Testis (tissue), 5 donors: ENCODE measurements at places on chromosomes 6 and 20. TPM values are rescaled to one million over a fixed set of nuclear protein-coding genes. Genes with fewer than 3 reads are reported as not detected.

DNA sequence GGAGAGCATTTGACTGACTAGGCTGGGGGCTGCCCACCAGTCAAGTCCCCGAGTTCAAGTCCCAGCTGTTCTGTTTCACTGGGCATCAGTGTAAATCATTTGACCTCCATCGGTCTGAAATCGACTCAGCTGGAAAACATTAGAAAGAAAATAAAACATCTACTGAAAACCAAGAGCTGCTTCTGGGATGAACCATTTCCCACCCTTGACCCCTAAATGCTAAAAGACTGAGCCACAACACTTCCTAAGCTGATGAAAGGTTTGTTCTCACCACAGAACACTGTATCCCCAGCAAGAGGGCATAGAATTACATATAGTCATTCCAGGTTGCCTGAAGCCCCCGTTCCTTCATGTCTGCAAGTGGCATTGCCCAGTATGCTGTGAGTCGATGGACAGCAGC is 237.0 kb upstream of the TAB2 start:
- DNase-seq = no peak

HDDC2 gene
- total RNA-seq = 61.3 TPM

PRRC2A gene
- total RNA-seq = 288 TPM

DNA sequence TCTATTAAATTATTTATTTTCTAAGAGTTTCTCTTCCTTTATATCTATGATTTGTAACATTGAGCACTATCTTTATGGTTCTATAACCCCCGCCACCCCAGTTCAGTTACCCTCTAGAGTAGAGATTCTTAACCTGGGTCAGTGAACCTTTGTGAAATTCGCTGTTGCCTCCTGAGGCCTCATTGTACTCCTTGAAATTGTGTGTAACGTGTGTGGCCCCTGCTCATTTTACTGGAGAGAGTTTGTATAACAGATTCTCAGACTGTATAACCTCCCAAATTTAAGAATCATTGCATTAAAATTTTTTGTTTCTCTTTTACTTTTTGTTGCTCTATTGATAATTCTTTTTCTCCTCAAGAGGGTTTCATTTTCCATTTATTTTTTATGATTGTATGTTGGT is 65.3 kb downstream of the ADGRG6 start:
- no peak for DNase-seq

- DNase-seq = peak; percentile 48
Measured at GRCh38 chr20:34954904-34955230, 739 bp downstream of the GSS start.

DNA sequence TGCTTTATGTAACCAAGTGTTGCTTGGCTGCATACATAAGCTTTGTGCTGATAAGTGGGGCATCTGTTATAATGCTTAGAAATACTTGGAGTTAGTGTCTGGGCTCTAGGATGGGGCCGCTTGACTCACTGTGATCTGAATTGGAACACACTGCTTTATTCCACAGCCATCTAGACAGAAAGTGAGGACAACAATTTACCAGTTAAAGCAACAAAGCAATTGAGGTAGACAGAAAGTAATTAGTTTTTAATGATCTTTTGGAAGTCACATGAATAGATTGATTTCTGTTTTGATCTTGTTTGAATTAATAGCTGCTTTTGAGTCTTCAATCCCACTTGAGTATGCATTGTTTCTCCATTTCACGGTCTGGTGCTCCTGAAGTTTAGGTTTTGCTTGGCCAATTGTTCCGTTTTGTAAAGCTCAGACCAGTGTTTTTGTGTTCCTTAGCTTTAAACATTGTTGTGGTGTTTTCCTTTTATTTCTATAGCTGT is 157.5 kb downstream of the TRMT11 start:
- no peak for DNase-seq

GRCh38 chr6:27562027-27562410 is 89.1 kb upstream of the ZNF184 start:
- DNase-seq = no peak

DNA sequence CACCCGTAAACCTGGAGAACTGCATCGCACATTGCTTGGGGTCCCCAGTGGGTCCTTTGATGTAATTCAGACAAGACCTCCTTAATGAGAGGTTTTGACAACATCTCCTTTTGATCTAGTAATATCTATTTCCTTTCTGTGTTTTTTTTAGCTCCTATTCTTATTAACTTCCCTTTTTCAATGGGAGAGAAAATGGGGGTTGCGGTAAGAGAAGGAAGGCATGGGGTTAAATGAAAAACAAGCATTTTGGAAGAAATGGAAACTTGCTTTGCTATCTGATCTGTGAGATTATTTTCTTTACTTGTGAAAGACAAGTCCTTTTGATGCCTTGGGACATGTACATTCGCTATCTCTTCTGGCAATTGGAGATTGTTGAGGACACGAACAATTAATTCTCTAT is 418.6 kb upstream of the MAN1A1 start:
- no peak for DNase-seq

ETV7 gene
- total RNA-seq = 0.68 TPM

GRCh38 chr6:123016431-123017103 is 20.5 kb downstream of the CLVS2 start:
- no peak for DNase-seq

GRCh38 chr20:58742668-58743566 is 50.3 kb downstream of the NPEPL1 start:
- DNase-seq = no peak

GRCh38 chr6:158014505-158015187 is 33.0 kb downstream of the SYNJ2 start:
- DNase-seq = no peak

PGBD1 gene
- total RNA-seq = 6.9 TPM

SEL1L2 gene
- total RNA-seq = 4.1 TPM

DNA sequence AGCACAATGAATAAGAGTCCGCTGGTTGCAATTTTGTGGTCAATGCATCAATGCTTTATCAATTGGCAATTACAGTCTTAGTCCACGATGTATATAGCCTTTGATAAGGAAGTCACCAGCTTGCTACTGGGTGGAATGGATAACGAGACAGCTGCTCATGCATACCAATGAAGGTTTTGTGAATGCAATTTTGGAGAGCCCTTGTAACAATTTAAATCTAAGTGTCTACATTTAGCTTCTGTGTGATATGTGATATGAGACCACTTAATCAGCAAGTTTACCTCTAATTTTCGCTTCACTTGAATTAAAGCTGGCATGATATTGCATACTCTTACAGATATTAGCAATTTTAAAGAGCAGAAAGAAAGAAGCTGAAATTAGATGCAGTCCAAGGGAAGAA is 543.9 kb downstream of the RNF144B start:
- DNase-seq = no peak

PAK5 gene
- 0.31 TPM for total RNA-seq

TTK gene
- 27.4 TPM for total RNA-seq

MTFR2 gene
- total RNA-seq = 8.8 TPM

PRKN gene
- 28.8 TPM for total RNA-seq

DNA sequence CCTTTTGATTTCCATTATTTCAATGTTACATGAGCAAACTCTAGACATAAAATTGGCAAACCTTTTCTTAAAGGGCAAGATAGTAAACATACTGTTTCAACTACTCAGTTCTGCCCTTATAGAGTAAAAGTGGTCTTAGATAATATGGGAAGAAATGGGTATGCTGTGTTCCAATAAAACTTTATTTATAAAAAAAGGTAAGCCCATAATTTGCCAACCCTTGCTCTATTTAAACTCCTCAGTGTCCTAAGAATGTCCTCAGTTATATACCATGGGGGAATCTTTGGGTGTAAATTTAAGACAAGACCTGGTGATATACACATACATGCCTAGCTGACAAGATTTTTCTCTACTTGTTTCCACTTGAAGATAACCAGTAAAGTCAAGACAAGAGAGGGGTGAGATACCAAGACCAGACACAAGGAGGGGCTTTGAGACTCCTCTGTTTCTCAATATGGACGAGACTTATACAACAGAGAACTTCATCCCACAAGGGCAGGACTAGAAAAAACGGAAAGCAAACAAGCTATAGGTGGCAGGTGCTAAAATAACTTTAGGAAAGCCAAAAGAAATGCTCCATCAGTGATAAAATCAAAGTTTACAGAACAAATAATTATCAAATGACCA is 10.5 kb downstream of the SNX3 start:
- no peak for DNase-seq

GRCh38 chr20:60087563-60088105 is 129.4 kb downstream of the CDH26 start:
- no peak for DNase-seq

LPIN3 gene
- total RNA-seq = 7.6 TPM

CLDN20 gene
- not detected for total RNA-seq

GRCh38 chr6:105431226-105431625 is 28.3 kb upstream of the PREP start:
- no peak for DNase-seq

SDCBP2 gene
- total RNA-seq = 5.5 TPM

GRCh38 chr20:7975851-7976414 is 35.7 kb upstream of the HAO1 start:
- no peak for DNase-seq

RBM24 gene
- 9.1 TPM for total RNA-seq

DNA sequence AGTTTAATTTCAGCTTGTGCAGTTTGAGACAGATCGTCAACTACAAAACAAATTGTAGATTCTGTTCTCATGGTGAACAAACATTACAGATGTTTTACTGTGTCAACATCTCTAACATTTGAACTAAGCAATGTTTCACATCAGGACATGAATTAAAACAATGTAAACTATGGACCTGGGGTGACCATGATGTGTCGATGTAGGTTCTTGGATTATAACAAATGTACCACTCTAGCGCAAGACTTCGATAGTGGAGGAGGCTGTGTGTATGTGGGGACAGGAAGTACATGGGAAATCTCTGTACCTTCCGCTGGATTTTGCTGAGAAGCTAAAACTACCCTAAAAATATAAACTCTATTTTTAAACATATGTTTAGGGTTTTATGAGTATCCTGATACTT is 17.1 kb downstream of the HIVEP2 start:
- DNase-seq = no peak

GRCh38 chr20:57576002-57576401 is 15.1 kb downstream of the PCK1 start:
- no peak for DNase-seq

MMP24 gene
- total RNA-seq = 1.1 TPM

RAMACL gene
- total RNA-seq = 1.9 TPM

GRCh38 chr6:119043783-119044182 is 34.7 kb downstream of the FAM184A start:
- DNase-seq = no peak

DNA sequence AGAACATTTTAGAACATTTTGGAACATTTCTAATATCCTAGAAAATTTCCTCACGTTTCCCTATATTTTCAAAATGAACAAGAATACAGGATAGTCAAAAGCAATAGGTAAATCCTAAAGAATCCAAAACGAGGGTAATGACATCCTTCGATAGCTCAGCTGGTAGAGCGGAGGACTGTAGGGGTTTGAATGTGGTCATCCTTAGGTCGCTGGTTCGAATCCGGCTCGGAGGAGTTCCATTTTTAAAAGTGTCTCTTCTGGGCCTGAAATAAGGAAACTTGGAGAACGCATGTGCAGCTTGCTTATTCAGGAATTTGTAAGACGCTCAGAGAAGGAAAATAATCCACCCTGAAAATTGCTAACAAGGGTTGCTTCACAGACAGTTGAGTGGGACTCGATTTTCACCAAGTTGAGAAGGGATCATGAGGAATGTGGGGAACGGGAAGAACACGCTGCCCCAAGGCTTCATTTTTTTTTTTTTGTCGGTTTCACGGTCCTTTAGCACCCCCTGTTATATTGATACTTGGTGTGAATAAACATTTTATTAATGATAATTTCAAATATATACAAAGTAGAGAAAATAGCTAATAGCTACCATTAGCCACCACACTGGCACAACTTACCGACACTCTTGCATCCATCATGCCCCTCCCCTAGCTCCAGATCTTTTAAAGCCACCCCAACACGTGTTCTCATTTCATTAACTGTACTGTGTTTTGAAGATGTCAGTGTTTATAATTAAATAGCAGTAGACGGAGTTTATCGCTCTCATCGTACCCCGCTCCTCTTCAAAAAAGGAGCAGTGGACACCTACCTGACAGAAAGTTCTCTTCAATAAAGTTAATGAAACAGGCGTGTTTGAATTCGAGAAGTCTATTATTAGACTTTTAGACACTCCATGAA is 1.8 kb upstream of the ABT1 start:
- DNase-seq = no peak

MAP7 gene
- total RNA-seq = 48.7 TPM

GRCh38 chr6:141326925-141327324 is 805.8 kb upstream of the GJE1 start:
- no peak for DNase-seq

DNA sequence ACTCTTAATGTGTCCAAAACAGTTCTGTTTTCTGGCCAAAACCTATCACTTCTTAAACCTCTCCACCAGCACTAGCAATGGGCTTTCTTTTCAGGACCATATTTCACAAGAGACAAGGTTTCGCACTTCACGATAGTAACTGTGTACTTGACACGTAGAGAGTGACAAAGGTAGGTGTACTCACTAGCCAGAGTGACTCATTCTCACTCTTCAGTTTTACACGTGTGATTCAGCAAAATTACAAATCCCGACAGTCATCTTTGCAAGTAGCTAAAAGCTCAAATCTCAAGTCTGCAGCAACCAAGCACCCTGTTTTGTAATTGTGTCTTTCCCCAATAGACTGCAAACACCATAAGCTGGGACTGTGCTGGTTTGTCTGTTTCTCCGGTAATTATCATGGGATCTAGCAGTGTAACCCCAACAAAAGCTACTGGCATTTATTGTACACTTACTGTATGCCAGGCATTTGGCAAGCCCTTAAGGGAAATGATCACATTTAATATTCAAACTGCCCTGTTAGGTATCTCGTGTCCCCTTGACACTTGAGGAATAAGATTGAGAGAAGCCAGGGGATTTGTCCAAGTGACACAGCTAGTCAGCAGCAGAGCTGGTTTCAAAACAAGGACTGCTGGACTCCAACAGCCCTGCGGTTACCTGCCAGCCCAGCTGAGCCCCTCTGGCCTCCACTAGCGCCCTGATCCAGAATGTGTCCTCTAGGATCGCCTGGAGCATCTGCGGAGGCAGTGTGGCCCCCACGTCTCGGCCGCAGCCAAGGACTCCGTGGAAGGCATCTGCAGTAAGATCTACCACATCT is 9.9 kb downstream of the PCIF1 start:
- no peak for DNase-seq

RCAN2 gene
- total RNA-seq = 7.1 TPM

DNA sequence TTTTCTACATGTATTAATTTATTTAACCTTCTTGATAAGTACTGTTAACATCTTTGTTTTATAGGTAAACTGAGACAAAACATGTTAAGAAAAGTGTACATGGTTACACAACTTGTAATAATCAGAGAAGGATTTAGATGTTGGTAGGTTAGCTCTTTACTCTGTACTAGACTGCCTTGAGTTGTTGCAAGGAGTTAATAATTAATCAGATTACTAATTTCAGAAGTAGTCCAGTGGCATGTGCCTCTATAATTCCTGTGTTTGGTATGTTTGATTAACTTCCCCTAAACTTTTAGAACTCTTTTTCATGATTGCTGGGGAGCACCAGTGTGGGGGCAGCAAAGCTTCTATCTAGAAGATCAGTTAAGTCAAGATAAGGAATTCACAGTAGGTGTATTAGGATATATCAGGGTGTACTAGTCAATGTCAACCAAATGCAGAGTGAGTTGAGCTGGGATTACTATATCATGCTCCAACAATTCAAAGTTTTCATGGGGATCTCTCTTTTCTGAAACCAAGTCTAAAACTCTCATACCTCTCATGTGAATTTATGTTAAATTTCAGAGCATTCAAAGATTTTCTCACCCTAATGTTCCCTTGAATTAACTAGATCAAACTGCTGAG is 129.7 kb upstream of the AHI1 start:
- no peak for DNase-seq
